ENCODE measurements at places on chromosomes 13 and 19. TPM values are rescaled to one million over a fixed set of nuclear protein-coding genes. Genes with fewer than 3 reads are reported as not detected.

DNA sequence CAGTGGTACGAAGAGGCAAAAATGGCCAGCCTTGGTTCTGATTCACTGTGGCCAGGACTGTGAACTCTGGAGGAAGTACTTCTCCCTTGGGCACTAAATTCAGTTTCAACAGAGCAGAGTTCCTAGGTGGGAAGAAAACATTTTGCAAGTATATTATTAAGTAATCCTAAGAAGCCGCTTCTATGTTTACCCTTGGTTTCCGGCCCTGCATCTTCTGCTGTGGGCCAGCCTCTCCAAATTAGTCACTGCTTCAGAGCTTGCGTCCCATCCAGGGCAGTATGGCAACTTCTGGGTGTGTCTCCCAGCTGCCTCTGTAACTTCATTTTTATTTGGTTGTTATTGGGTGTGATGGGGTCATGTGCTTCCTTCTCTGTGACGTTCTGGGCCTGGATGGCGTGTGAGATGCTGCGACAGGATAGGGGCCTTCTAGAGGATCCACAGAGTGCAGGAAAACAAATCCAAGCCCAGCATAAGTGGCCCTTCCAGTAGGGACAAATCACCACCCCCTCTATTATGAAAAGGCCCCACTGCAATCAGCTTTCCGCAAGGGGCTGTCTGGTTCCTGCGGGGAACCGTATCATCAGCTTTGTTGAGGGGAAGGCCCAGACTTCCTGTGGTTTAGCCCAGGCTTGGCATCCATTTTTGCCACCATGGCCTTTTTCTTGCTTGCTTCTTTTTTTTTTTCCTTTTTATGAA, 55.1 kb upstream of the C1QTNF9 start:
- DNase-seq = no peak

DNA sequence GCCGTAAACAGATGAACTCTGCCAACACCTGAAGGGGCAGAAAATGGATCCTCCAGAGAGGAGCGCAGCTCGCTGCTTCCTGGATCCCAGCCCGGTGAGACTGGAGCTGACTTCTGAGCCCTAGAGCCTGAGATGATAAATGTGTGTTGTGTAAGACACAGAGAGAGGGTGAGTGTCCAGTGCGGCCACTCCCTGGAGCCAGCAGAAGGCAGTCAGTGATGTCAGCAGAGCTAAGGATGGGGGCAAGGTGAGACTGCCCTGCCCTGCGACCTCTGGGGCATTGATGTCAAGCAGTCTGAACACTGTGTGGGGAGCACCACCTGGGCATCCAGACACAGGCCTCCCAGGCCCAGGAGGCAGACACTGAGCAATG, 9.7 kb upstream of the SLC35E1 start:
- DNase-seq = no peak

DNA sequence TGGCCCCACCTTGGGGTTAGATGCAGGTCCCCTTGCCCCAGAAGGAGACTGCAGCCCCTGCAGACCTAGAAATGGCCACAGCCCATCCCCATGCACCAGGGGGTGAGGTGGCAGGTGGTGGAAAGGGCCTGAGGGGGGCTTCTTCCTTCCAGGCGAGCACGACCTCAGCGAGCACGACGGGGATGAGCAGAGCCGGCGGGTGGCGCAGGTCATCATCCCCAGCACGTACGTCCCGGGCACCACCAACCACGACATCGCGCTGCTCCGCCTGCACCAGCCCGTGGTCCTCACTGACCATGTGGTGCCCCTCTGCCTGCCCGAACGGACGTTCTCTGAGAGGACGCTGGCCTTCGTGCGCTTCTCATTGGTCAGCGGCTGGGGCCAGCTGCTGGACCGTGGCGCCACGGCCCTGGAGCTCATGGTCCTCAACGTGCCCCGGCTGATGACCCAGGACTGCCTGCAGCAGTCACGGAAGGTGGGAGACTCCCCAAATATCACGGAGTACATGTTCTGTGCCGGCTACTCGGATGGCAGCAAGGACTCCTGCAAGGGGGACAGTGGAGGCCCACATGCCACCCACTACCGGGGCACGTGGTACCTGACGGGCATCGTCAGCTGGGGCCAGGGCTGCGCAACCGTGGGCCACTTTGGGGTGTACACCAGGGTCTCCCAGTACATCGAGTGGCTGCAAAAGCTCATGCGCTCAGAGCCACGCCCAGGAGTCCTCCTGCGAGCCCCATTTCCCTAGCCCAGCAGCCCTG, 4.2 kb upstream of the F10 start:
- no peak for DNase-seq

GRCh38 chr19:40236366-40236765, 9.9 kb upstream of the CCNP start:
- no peak for DNase-seq

- DNase-seq = no peak
Observed at GRCh38 chr19:8965887-8966286, 44.3 kb downstream of the MUC16 start.

GRCh38 chr19:439167-439900, 21.5 kb downstream of the SHC2 start:
- DNase-seq = no peak

GRCh38 chr19:14562660-14563589, 8.9 kb downstream of the NDUFB7 start:
- DNase-seq = no peak

DNA sequence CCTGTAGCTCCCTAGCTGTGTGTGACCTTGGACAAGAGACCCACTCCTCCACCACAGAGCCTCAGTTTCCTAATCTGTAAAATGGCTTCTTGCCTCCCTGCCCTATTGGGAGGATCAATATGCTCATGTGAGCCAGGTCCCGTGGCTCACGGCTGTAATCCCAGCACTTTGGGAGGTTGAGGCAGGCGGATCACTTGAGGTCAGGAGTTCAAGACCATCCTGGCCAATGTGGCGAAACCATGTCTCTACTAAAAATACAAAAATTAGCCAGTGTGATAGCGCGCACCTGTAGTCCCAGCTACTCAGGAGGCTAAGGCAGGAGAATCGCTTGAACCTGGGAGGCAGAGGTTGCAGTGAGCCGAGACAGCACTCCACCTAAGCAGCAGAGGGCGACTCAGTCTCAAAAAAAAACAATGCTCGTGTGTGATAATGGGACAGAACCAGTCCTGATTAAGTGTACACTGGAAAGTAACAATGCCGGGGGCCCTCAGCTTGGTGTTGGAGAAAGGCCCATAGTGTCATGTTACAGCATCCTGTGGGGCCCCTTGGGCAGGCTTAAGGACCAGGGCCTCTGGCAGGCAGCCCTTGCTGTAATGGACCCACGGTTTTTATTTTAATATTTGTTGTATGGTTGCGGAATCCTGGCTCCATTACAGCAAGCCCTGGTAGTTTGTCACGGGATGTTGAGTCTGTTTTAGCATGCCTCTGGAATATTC, 6.8 kb downstream of the RPS11 start:
- DNase-seq = peak; percentile 83

- no peak for DNase-seq
Observed at GRCh38 chr13:57424379-57424778, 207.2 kb upstream of the PCDH17 start.

GRCh38 chr13:61751039-61751438, 335.4 kb upstream of the PCDH20 start:
- DNase-seq = no peak

- no peak for DNase-seq
Observed at GRCh38 chr13:20431080-20431479, 94.6 kb downstream of the CRYL1 start.

- DNase-seq = no peak
Observed at GRCh38 chr19:47421844-47422395, 2.6 kb upstream of the MEIS3 start.

DNA sequence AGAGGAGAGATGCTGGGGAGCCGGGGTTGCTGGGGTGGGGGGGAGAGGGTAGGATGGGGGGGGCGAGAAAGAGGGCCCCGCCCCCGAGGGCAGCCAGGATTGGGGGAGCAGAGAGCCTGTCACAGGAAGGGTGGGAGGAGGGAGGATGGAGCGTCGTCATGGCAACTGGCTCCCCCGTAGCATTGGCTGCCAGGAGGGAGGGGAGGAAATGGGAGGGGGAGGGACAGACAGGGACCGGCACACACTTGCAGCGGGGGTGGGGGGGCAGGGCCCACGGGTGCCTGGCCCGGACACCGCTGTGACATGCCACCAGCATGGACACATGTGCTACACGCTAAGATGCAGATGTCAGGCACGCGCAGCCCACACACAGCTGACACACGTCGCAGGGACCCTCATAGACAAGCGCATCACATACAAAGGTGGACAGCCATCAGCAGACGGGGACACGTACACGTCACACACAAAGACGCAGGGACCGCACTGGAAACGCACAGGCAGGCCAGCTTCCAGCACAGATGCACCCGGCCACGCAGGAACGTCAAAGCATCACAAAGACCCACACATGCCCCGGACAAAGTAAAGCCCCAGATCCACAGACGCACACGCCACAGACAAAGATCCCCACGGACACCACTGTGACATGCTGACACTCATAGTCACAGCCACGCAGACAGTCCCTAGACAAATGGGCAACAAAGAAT, at the start of gene LMTK3:
Gene LMTK3, minus strand, starts transcription at position 36 of the 704 bp plus-strand sequence. CDS start 259 bp downstream, outside the sequence.
- no peak for DNase-seq

DNA sequence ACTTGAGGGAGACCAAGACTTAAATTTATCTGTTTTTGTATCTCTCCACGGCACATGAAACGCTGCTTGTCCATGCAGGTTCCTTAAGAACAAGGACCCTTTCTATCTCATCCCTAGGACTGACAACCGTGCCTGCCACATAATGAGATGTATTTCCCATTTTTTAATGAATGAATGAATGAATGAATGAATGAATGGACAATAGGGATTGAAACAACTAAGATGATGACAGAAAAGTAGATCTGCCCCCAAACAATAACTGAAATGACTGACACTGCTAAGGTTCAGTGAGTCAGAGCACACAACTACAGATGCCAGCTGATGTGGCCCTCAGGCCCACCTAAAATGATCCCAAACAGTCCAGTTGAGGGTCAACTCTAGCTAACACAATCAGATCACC, 69.8 kb downstream of the USP12 start:
- DNase-seq = no peak

The CPT1C gene
- 80.8 TPM for polyA plus RNA-seq

The NLRP7 gene
- not detected for polyA plus RNA-seq

The KLK6 gene
- 0.12 TPM for polyA plus RNA-seq

The GFY gene
- not detected for polyA plus RNA-seq

The DPF1 gene
- polyA plus RNA-seq = 2.0 TPM

The GDF15 gene
- polyA plus RNA-seq = 206 TPM

The CGB3 gene
- polyA plus RNA-seq = not detected

The FCAR gene
- not detected for polyA plus RNA-seq

The CYP2A6 gene
- not detected for polyA plus RNA-seq

The PRSS57 gene
- not detected for polyA plus RNA-seq

The KLF1 gene
- not detected for polyA plus RNA-seq

The CABP5 gene
- not detected for polyA plus RNA-seq

Measured in endothelial cell of umbilical vein (primary cell).